NCI-H2171 treated with DMSO at 0.1 percent for 48 hours (cell line): ENCODE measurements at places on chromosomes 6 and 20.

- peak; percentile 67 for DNase-seq
These were observed 50.0 kb upstream of the SCGN start for GRCh38 chr6:25601800-25602673.

DNA sequence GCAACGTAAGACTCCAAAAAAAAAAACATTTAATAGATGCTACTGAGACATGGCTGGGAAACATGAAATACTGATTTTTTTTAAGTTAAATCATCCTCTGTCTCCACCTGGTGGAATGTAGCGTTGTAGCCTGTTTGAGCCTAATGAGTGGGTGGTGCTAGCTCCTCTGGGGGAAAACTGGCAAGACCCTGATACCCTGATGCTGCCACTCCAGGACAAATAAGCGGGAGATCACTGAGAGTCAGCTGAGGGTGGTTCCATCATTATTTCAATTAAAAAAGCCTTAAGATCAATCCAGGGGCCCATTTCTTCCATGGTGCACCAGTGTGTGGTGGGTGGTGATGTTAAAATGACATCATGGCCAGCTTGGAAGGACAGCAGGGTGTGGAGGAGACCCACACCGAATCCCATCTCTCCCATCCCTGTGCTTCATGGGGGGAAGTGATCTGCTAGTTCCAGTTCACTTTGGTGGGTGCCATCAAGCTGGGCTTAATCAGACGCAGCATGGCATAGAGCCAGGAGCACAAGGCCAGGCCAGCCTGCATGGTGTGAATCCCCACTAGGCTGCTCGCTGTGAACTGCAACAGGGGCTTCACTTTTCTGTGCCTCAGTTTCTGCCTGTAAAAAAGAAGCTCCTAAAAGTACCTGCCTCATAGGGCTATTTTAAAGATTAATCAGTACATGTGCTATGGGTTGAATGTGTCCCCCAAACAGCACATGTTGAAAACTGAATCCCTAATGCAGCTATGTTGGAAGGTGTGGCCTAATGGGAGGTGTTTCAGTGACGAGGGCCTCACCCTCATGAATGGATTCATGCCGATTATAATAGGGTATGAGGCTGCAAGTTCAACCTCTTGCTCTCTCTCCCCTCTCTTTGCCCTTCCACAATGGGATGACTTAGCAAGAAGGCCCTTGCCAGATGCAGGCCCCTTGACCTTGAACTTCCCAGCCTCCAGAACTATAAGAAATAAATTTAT lies 13.0 kb upstream of the MRPS10 start:
- peak; percentile 35 for DNase-seq

DNA sequence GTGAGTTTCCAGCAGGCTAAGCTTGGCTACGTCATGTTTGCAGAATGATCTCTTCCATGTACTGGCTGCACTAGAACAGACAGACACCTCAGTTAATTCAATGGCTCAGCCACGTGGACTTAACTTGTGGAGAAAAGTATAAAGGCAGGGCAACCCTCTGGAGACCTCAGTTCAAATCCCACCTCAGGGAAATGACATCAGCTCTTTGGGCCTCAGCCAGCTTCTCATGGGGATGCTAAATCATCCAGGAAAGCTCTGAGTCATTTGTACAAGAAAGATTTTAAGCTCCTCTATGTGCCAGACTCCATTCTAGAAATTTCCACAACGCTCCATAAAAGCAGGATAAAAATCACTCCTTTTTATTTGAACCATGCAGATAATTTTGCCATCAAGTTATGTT lies 128.5 kb upstream of the SALL4 start:
- peak; percentile 65 for DNase-seq

DNA sequence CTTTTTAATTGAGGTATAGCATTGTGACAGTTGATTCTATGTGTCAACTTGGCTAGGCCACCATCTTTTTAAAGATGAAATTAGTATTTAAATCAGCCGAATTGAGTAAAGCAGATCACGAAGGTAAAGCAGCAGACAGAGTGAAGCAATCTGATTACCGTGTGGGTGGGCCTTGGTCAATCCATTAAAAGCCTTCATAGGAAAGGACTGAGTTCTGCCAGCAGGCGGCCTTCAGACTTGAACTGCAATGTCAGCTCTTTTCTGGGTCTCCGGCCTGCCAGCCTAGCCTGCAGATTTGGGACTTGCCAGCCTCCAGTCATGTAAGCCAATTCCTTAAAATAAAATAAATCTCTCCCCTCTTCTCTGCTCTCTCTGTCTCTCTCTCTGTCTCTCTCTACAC lies 22.4 kb upstream of the TGM2 start:
- DNase-seq, result no peak

DNA sequence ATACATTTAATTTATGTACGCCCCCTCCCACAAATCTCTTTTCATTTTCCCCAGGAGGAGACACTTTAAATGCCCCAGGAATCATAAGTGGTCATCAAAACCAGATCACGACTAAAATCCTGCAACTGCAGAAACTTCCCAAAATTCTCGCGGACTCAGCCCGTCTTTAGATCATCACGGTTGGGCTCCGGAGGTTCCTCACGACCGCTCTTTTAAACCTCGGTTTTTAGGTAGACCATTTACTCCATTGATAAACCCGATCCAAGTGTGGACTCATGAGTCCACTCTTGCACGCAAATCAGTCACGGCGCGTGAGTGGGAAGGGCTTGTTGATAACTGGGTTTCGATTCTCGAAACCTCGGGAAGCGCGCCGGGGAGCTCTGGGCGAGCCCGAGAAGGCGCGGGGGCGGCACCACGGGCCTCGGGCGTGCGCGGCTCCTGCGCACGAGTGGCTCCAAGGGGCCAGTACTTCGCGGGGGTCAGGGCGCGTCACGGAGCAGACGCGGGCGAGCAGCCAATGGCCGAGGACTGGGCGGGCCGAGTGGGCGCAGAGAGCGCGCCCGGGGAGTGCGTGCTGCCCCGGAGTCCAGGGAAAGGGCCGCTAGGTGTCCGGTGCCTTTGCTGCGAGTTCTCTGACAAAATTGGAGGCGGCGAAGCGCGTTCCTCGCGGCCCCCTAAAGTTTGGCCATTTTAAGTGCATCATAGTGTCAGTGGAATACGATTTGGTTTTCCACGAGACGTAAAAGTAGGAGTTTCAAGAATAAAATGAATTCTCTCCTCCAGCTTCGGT lies 635 bp upstream of the TENT5A start:
- peak; percentile 54 for DNase-seq

- DNase-seq, result no peak
These were observed 24.8 kb upstream of the CCND3 start for GRCh38 chr6:41966214-41966920.

DNA sequence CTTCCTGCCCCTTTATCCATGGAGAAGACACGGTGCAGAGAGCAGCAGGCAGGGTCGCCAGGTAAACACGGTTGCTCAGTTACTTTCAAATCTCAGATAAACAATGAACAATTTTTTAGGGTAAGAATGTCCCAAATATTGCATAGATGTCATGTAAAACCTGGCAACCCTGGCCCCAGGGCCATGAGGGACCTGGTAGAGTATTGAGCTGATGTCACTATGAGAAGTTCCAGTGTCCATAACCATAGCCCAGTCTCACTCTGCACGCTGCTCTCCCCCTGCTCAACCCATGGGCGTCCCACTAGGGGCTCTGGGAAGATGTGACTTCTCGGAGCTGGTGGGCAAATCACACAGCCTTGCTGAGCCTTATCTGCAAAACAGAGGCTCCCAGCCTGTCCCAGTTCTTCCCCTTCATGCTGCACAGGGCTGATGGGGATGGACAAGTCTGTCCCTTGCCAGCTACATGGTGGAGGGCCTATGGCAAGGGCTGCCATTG lies 71.3 kb upstream of the TOP1 start:
- no peak for DNase-seq

GRCh38 chr6:72683797-72684196 lies 61.9 kb downstream of the KCNQ5 start:
- no peak for DNase-seq

GRCh38 chr6:86782328-86782727 lies 155.0 kb upstream of the HTR1E start:
- no peak for DNase-seq

GRCh38 chr20:36709126-36709525 lies 36.8 kb downstream of the NDRG3 start:
- no peak for DNase-seq

- no peak for DNase-seq
These were observed 2.5 kb downstream of the NECAB3 start for GRCh38 chr20:33671573-33672288.

GRCh38 chr6:43914272-43915147 lies 144.5 kb downstream of the VEGFA start:
- DNase-seq, result no peak

DNA sequence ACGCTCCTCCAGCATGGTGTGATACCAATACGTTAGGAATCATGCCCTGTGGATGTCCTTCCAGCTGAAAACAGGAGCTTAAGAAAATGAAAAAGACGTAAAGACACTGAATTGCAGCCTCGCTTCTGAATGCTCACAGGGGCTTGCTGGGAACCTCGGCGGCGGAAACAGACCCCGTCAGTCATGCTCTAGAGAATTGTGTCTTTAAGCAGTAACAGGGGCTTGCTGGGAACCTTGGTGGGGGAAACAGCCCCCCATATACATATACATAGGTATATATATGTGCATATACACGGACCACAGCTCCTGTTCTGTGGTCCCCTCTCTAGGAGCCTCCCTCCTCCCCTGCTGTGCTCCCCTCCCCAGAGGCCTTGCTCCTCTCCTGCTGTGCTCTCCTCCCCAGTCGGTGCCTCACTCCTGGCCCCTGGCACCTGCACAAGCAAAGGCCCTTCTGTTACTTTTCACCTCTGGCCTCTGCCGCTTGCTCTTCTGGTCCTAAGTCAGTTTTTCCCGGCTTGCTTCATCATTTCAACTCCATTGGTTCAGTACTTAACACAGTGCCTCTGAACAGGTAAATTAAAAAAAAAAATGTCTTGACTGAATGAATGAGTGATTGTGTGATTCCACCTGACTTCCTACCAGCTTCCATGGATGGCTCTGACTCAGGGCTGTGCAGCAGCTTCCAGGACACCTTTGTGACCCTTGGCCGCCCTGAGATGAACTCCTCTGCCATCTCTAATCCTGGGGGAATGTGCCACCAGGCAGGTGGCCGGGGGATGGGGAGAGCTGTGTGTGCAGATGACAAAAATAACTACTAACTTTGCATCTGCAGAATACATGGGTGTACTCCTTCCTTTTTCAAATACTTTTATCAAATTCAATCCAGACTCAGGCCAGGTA lies 246.1 kb downstream of the SMOC2 start:
- DNase-seq, result no peak

DNA sequence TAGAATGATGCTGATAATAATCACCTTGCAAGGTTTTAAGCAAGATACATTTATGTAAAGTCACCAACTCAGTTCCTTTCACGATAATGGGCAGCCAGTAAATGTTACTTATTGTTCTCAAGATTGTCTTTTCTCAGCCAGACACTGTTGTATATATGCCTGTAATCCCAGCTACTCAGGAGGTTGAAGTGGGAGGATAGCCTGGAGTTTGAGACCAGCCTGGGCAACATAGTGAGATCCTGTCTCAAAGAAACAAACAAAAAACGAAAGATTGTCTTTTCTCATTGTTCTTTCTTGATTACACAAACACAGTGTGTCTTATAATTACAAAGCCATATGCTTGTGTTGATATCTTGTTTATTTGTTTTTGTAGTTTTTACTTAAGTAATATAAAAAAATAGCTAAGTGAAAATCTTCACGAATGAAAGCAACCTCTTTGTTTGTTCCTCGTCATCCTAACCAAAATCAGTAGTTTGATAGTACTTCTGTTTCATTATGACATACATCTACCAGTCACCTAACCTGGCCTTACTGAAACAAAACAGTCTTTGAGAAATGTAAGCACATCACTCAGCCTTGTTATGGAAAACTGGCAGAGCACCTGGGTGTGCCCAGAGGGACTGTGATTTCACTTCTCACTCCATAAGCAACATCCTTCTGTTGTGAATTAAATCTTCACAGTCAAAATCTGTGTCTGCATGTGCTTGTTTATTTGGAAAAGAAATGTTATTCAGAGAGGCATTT lies 436.2 kb upstream of the SOX4 start:
- peak; percentile 84 for DNase-seq

DNA sequence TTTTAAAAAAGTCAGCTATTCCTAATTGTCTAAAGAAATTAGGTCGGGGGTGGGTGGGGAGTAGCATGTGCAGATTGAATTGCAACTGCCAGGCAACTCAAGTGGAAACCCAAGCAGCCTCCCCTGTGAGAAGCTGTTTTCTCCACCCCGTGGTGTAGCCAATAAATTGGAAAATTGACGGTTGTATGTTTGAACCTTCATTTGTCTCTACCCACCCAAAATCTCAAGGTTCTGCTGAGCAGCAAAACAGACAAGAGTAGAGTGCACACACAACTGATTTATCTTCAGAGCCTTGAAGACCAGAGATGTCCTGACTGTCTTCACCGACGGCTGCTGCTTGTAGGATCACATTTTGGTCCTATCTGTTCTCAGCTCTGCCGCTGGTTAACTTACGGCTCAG lies 88.5 kb downstream of the DTD1 start:
- DNase-seq, result peak; percentile 64

GRCh38 chr6:79189760-79190350 lies 44.6 kb downstream of the HMGN3 start:
- no peak for DNase-seq

DNA sequence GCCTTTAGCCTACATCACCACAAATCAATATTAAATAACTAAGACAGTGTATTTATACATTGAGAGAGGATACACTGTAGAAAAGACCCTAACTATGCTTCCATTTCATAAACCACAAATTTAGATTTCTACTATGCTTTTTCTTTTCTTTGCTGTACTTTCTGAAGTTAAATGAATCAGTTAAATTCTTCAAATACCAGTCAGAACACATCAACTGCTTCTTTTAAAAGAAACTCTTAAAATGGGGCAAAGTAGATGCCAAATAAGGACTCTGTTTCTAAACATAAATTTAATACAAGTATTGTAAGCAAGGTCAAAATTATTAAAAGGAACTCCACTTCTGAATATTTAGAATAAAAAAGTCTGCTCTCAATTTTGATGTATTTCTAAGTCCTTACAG lies 76.9 kb downstream of the GMDS start:
- DNase-seq, result no peak

- no peak for DNase-seq
These were observed 56.4 kb upstream of the MTRF1L start for GRCh38 chr6:153058909-153059308.

DNA sequence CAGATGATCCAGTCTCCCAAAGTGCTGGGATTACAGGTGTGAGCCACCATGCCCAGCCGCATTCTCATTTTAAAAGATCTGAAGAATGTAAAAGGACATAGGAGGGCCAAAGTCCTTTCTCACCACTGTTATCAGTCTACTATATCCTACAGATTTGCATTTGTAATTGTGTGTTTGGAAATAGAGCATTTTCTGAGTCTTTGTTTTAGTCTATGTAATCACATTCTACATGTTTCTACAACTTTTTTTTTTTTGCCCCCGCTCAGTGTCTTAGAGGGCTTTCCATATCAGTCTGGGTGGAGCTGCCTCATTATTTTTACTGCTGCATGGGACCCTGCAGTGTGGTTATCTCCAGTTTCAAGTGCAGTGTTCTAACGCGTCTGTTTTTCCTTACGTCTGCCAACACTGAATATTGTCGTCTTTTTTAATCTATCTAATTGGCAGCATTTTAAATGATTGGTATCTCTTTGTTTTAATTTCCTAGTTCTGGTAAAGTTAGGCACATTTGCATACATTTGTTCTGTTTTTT lies 7.8 kb downstream of the CUL9 start:
- DNase-seq, result no peak
